Upper lobe of right lung (tissue), 1 donor: ENCODE measurements at places on chromosomes 12 and 14. TPM values are rescaled to one million over a fixed set of nuclear protein-coding genes. Genes with fewer than 3 reads are reported as not detected.
A peak's percentile ranks its signal among the peaks of the same experiment; 100 is the strongest.

Gene DTX3
- total RNA-seq = 26.0 TPM

Gene PROX2
- not detected for total RNA-seq

Gene VWF
- 729 TPM for total RNA-seq

Gene CCDC177
- total RNA-seq = not detected

- DNase-seq = peak; percentile 81
These were observed at the start of gene C1R for GRCh38 chr12:7092229-7092985. C1R (minus strand) TSS chr12:7092445; CDS start chr12:7092388, 57 bp downstream.

DNA sequence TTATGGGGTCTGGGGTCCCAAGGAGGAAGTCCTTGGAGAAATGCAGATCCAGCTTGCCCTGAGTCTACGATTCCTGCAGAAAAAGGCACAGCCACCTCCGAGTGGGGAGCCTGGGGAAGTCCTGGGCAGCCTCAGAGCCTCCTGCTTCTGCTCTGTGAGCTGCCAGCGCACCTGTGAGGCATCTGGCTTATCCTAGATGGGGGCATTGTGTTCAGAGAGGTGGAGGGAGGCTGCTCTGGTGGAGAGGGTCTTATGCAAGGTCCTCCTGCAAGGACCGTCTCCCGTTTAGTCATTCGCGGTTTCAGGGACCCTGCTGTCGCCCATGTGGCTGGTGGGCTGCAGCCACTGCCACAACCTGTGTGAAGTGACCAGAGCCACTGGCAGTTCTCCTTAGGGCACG, 53.0 kb upstream of the PRMT8 start:
- no peak for DNase-seq

DNA sequence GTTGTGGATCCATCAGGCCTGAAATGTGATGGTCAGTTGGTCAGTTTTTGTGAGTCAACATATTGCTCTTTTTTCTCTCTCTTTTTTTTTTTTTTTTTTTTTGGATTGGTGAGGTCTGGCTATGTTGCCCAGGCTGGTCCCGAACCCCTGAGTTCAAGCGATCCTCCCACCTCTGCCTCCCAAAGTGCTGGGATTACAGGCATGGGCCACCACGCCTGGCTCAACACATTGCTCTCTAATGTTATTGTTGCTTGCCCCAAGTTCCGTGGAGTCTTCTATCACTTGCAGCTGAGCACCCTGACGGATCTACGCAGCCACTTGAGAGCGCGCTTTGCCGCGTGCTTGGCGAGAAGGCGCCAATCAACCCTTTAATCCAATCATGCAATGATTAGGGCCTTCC, 69.5 kb upstream of the DIO3 start:
- DNase-seq = peak; percentile 30

- DNase-seq = no peak
These were observed 204.6 kb upstream of the PLXNC1 start for GRCh38 chr12:93943780-93944179.

DNA sequence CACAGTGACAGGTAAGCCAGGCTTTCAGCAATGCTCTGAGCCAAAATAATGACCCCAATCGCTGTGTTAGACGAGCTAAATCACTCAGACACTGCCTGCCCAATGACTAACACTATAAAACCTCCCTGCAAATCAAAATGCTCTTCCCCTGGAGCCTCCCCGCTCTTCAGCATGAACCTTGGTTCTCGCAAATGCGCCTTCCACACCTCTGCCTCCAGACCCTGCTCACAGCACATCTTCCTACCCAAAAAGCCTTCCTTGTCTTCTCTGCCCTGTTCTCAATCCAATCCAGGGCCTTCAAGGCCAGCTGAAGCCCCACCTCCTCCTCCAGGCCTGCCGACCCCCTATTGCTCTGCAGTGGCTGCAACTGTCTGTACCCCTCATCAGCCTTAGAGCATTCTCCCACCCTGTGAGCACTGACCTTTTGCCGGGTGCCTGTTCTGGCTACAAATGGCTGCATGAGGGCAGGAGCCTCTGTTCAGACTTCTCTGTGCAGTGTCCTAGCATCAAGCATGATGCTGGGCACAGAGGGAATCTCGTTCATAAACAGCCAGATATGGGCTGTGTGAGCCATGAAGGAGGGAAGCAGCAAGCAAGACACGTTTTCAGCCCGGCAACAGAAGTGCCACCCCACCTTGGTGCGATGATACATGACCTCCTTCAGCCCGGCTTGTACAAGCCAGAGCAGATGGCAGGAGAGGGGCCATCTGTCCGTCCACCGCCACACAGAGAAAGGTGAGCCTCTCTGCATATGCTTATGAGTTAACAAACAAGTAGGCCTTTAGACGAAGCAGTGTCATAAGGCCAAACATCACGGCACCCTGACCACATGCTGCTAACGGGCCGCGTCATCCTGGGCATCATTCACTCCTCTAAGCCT, 64.5 kb upstream of the DDX11 start:
- DNase-seq = peak; percentile 33

GRCh38 chr14:101554991-101555668, 6.2 kb upstream of the DIO3 start:
- DNase-seq = no peak

GRCh38 chr12:121391619-121392324, 8.1 kb upstream of the RNF34 start:
- DNase-seq = no peak

GRCh38 chr12:96452261-96452922, 37.0 kb upstream of the CFAP54 start:
- DNase-seq = no peak

GRCh38 chr12:104485651-104486362, 29.1 kb downstream of the CHST11 start:
- no peak for DNase-seq
